Activated gamma-delta T cell treated with anti-CD3 and anti-CD28 coated beads, Interleukin-2, amount 50 U/mL, for 16 hours (primary cell): ENCODE measurements at places on chromosomes 1 and 21.
A peak's percentile ranks its signal among the peaks of the same experiment; 100 is the strongest.

DNA sequence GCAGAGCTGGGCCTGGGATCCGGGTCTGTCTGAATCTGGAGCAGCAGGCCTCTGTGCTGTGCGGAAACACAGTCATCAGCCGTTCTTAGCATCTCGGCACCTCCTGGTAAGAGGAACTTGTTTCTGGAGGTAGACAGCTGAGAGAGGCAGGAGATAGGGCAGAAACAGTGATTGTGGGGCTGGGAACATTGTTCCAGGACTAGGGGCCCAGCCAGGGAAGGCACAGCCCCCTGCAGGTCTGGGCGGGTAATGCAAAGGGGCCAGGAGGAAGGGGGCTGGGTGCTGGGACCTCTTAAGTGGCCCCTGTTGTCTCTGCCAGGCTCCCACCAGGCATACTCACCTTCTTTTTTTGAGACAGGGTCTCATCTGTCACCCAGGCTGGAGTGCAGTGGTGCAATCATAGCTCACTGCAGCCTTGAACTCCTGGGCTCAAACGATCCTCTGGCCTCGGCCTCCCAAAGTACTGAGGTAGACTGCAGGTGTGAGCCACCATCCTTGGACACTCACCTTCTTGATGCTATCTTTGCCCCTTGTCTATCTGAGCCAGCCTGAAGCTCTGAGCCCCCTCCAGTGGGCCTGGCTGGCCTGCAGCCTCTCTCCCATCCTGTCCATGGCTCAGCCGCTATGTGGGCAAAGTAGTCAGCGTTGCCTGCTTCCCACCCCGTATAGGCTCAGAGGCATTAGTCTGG, 134.3 kb upstream of the ZBTB40 start:
- DNase-seq = no peak

DNA sequence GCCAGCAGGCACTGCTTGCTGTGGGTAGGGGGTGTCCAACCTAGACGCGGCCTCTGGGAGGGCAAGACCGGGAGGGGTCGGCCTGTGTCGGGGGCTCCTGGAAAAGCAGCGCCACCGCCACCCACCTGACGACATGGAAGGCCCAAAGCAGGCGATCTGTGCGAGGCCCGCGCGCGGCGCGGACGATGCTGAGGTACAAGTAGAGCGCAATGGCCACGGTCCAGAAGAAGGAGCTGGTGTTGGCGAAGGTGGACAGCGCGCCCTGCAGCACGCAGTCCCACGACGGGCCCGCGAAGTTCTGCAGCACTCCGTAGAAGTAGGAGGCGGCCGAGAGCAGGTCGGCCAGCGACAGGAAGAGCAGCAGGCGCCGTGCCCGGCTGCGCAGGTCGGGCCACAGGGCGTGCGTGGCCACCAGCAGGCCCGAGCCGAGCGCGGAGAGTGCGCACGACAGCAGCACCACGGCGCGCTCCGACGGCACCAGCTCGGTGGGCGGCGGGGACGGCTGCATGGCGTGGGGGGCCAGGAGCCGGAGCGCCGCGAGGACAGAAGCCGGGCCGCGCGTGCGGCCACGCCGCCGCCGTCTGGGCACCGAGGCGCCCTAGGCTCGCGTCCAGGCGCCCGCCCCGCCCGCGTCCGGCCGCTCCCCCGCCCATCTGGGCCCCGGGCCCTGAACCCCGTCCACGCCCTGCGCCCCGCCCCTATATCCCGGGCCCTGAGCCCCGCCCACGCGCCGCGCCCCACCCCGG, at the start of gene GPR157:
TSS of gene GPR157 (minus strand) at position 583 of the 746 bp plus-strand sequence. CDS start at position 508, 75 bp downstream.
- DNase-seq = peak; percentile 59

DNA sequence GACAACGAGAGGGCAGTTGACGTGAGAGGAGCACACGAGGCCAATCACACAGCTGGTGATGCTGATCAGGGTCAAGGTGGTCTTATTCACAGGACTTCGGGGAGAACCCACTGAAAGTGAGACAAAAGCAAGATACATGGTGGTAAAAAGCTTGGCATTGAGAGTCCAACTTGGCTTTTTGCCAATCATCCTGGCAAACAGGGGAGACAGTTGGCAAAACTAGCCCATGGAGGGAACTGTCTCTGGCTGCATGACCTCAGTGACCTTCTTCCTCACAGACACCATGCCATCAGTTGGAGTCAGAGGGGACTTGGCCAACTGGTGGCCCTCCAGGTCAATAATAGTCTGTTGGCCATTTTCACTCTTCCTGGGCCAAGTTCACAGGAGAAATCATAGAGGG, 139.9 kb downstream of the ASTN1 start:
- no peak for DNase-seq

DNA sequence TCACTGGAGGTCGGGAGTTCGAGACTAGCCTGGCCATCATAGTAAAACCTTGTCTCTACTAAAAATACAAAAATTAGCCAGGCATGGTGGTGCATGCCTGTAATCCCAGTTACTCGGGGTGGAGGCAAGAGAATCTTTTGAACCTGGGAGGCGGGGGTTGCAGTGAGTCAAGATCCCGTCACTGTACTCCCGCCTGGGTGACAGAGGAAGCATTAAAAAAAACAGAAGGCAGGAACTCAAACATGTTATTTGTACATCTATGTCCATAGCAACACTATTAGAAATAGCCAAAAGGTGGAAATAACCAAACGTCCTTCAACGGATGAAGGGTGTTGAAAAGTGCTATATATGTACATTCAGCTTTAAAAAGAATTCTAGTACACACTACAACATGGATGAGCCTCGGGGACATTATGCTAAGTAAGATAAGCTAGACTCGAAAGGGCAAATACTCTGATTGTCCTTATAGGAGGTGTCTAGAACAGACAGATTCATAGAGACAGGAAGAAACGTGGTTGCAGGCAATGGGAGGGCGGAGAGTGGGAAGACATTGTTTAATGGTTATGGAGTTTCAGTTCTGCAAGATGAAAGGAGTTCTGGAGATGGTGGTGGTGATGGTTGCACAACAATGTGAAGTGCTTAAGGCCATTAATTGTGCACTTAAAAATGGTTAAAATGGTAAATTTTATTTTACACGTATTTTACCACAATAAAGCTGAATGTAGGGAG, 19.2 kb downstream of the NLRP3 start:
- DNase-seq = no peak
